Activated naive CD4-positive, alpha-beta T cell treated with anti-CD3 and anti-CD28 coated beads, Interleukin-2, amount 50 U/mL, for 72 hours (primary cell): ENCODE measurements at places on chromosomes 16 and 17. TPM values are rescaled to one million over a fixed set of nuclear protein-coding genes. Genes with fewer than 3 reads are reported as not detected.

GRCh38 chr16:17213974-17214373 is 256.8 kb downstream of the XYLT1 start:
- DNase-seq: no peak

DNA sequence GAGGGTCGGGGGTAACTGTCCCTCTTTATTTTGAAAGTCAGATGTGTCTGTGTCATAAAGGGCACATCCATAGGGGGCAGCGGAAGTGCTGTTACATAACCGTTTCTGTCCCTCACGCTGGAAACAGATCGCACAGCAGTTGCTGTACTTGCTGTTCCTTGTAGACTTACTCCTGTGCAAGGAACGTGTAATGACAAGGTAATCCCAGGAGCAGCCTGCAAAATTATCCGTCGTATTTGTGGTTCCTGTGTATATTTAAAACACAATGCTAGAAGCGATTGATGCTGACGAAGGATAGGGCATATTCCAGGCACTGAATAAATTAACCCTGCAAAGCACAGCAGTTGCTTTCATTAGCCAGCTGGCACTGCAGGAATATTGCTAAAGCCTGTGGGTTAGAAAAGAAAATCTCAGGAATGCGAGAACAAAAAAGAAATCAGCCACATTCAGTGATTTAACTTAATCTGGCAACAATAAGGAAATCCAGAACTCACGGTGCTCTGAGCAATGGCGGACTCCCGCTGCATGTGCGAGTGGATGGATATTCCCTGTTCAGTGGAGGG is 76.2 kb downstream of the SPECC1 start:
- DNase-seq: no peak

DNA sequence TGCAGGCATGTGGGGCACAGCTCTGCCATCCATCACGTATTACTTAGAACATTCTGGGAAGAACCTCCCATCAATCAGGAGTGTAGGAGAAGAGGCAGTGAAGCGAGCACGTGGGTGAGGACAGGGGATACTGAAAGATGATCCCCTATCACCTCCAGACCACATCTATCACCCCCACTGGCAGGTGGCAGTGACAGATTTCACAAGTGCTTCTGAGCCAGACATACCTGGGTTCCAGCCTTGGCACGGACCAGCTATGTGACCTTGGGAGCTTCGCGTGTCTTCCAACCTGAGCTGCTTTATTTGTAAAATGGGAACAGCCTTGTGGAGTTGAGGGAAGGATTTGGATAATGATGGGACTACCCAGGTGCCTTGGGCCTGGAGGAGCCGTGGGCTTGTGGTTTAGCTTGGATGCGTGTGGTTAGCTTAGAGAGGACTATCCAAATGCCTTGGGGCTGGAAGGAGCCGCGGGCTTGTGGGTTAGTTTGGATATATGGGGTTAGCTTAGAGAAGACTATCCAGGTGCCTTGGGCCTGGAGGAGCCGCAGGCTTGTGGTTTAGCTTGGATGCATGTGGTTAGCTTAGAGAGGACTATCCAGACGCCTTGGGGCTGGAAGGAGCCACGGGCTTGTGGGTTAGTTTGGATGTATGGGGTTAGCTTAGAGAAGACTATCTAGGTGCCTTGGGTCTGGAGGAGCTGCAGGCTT is 206.4 kb downstream of the ENGASE start:
- DNase-seq: no peak

GRCh38 chr16:85502357-85502756 is 110.8 kb upstream of the GSE1 start:
- DNase-seq: no peak

ASB16 gene
- total RNA-seq: 0.52 TPM
